ENCODE measurements at places on chromosomes 5 and 9.

DNA sequence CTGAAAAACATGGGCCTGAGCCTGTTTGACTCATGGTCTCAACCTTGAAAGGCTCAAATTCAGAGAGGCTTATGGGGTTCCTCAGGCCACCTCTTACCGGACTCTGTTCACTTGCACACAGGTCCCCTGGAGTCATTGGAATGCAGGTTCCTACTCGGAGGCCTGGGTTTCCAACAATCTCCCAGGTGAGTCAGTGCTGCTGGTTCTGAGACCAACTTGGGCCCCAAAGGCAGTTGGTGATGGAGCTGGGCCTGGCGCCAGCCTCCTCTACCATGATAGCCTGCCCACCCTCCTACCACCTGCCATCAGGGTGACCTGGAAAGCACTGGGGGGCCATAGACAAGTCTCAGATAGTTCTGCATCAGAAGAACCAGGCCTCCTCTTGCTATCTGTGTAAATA, 188.4 kb downstream of the RGS3 start:
- DNase-seq, result no peak

DNA sequence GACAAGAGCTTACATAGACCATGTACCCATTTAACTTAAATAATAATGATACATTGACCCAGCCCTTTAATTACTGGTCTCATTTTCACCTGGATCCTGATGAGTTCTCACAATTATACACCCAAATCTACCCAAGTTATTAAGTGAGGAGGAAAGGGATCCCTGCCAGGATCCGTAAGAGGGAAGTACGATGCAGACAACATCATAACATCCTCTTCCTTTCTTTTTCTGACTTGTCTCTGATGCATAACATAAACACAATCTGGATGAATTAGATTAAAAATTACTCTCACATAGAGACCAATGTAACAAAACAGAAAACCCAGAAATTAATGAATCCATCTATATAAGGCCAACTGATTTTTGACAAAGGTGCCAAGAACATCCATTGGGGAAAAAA, 17.0 kb downstream of the MARCHF3 start:
- no peak for DNase-seq

GRCh38 chr5:124806373-124807077, 60.1 kb upstream of the ZNF608 start:
- DNase-seq, result no peak

- DNase-seq, result no peak
Observed at GRCh38 chr9:19759066-19759465, 29.8 kb downstream of the SLC24A2 start.

- DNase-seq, result no peak
Observed at GRCh38 chr5:2901096-2901495, 149.6 kb upstream of the IRX2 start.

DNA sequence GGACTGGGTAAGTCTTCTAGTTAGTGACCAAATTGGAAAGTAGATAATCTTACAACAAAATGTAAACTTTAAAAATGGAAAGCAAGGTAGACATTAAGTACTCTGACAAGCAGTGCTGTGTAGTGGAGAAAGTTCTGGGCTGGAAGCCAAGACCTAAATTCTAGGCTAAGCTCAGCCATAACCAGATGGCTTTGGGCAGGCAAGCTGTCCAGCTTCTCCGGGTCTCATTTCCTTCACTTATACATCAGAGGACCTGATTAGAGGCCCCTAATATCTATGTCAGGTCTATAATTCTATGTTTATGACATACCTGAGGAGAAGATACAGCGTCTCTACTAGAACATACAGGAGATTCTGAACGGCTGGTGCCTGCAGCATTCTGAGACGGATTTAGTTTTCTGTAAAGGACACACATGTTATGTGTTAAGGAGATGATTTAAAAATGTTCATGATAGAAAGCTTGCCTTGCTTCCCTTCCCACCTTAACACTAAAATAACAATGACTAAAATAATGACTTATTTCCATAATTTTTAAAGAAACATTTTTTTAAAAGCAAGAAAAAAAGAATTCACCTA, 61.2 kb downstream of the ELL2 start:
- DNase-seq, result no peak

DNA sequence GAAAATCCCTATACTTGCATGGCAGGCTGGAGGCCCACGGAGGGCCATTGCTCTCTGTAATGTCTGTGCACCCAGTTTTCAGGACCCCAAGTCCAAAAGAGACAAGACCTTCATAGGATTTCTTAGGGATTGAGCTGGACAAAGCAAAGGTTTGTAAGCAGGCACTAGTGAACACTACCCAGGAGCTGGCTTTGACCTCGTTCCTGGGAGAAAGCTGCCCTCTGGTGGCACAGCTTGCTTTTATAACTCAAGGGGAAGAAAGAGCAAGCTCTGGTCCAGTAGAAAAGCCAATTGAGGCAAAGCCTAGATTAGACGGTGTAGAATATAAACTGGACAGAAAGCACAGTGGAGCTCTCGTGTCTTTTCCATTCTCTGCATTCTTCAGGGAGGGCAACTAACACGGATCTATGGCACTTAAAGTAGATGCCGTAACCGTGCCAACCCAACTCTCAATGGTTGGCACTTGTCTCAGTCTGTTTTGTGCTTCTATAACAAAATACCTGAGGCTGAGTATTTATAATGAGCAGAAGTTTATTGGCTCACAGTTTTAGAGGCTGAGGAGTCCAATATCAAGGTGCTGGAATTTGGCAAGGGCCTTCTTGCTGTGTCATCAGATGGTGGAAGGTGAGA, 7.9 kb downstream of the GABRP start:
- no peak for DNase-seq

DNA sequence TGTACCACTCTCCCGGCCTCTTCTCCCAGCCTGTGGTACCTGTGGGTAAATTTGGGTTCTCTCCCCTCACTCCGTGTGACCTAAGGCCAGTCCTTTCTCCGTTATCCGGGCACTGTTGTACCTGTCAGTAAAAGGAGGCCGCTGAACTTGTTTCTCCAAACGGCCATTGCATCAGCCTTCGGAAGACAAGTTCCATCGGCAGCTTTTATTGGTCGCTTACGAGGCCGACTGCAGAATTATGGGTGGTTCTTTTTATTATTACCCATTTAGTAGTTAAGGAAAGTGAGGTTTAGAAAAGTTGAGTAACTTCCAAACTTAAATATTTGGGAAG, 558 bp downstream of the GRPEL2 start:
- DNase-seq, result no peak

GRCh38 chr5:13081116-13081515, 863.4 kb downstream of the DNAH5 start:
- DNase-seq, result no peak

- DNase-seq, result no peak
Observed at GRCh38 chr5:112958093-112959088, 18.2 kb upstream of the DCP2 start.

DNA sequence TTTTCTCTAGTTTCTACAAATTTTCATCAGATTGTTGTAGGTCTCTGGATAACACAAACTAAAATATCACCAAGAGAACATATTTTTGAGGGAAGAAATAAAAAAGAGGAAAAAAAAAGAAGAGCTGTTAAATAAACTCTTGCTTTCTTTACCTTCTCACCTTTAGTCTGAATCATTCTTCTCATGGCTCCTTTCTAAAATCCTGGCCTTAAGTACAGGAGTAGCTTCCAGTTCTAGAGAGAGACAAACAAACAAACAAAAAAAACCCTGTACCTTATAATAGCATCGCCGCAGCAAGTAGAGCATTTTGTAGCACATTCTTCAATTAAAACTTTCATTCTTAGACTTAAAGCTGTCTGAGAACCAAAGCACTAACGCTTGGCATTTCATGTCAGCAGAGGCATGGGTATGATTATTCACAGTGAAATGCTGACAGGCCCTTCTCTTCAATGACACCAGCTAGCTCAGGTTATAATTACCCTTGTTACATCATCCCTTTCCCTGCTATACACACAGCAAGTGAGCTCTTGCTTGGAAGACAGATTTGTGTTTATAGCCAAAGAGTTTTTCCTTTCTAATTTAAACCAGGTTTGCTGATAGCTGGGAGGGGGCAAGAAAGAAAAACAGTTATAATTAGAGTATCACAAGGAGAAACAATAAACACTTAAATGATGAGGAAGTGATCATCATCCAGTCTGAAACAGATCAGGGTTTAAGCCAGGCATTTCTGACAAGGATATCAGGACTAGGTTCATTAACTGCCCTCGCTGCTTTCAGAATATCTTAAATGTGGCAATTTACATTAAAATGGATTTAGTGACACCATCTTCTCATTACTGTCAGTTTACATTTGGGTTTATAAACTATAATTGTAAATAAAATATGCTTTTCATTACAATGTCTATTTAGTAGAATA, 510.9 kb upstream of the ZNF608 start:
- no peak for DNase-seq

GRCh38 chr9:92438900-92439526, 14.7 kb upstream of the OMD start:
- no peak for DNase-seq

DNA sequence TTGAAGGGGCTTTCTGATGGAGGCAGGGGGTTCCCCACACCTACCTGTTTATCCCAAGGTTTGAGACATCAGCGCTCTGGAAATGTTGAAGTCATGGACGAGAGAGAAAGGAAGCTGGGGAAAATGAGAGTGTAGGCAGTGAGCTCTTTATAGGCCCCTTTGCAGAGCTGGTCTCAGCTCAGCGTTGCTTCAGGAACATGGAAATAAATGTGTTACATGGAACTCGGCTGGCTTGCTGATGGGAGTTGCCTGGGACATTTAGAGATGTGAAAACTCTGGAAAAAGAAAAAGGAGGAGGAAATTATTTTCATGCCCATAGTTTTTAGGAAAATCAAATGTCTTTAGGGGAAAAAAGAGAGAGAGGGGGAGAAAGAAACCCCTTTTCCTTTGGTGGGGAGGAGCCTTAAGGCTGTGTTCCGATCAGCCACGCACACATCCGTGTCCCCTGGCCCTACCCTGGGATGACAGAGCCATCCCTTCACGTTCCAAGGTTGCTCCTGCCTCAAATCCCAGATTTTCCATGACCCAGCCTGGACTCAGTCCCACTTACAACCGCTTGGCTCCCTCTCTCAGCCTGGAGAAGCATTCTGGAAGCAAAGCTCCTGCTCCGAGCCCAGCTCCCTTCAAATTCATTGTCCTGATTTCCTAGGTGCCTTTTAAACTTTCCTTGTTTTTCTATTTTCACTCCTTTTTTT, 78.3 kb downstream of the COL27A1 start:
- DNase-seq, result no peak

DNA sequence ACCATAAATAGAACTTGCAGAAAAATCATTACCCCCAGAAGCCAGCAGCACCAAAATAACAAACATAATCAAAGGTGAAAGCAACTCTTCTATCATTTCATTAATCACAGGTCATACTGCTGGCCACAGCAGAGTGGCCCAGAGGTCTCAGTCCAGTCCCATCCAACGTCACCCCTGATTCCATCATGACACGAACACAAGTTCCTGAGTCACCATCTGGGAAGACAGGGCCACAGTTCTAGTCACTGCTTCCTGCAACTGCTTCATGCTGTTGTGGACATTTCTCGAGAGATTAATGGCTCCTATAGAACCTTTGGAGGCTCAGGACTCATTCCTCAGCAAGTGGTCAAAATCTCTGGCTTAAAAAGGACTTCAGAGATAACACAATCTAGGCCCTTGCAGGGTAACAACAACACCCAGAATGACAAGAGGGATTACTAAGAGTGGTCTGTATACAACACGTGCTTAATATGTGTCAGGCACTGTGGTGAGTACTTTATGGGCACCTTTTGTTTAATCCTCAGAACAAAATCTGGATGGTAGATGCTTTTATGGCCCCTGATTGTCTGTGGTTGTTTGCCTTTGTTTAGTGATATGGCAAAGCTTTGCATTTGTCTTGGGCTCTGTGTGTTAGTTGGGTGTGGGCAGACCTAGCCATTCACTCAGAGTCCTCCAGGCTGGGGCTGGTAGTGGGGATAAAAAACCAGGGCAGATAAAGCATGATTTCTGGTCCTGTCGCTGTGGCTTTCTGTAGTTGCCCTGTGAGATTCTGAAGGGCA, 184.3 kb downstream of the DAB2IP start:
- DNase-seq, result no peak

DNA sequence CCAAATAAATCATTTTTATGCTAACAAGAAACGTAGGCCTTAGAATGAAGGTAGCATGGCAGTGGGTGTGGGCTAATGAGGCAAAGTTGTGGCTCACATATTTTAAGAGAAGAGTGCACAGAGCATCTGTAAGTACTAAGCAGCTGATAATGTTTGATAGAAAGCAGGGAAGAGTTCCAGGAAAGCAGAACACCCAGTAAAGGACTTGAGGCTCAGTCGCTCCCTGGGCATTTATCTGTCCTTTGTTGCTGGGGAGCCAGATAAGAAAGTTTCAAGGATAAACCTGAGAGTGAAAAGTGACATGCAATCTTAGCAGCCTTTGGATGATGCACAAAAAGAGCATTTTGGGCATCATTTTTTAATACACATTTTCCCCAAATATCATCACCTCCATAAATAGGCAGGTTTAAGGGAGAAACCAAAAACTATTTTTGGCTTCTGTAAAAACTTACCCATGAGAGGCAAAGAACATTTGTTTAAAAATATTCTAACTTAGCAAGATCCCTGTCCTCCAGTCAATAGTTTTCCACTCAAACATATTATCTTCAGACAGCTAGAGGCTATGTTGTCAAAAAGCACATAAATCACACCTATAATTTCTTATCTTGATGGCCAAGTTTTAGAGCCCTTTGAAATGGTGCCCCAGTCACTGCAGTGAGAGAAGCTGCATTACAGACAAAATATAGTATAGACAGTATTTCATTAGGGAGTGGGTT, 3.4 kb downstream of the FREM1 start:
- DNase-seq, result no peak

- no peak for DNase-seq
Observed at GRCh38 chr9:133201424-133202144, 7.5 kb downstream of the OBP2B start.

GRCh38 chr9:124296094-124296493, 38.3 kb downstream of the NEK6 start:
- no peak for DNase-seq

DNA sequence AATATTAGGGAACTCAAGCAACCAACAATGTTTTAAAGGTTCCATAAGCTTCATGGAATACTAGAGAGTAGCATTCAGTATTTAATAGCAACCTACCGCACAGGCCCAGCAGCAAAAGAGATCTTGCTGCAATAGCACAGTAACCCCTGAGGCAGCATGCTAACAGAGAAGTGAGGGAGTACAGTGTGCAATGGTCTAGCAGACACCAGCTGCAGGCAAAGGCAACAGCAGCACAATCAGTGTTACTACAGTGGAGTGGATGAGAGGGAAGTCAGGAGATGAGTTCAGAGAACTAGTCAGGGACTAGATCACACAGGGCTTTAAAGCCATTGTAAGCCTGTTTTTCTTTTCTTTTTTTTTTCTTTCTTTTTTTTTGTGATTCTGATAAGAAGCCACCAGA, 2.8 kb downstream of the TICAM2 start:
- DNase-seq, result no peak

GRCh38 chr5:163534492-163535094, 29.2 kb downstream of the MAT2B start:
- DNase-seq, result no peak

GRCh38 chr9:130310456-130310855, 44.9 kb downstream of the HMCN2 start:
- no peak for DNase-seq

GRCh38 chr9:87973122-87973521, 1.2 kb downstream of the CDK20 start:
- no peak for DNase-seq

Measured in T-helper 2 cell treated with Interferon-gamma antibody and Interleukin-4, amounts not matched to agents 5 μg/mL and 100 μg/mL, for 36 hours (primary cell).